Activated CD4-positive, alpha-beta memory T cell treated with anti-CD3 and anti-CD28 coated beads for 36 hours (primary cell): ENCODE measurements at places on chromosomes 2 and 18.
A peak's percentile ranks its signal among the peaks of the same experiment; 100 is the strongest.

DNA sequence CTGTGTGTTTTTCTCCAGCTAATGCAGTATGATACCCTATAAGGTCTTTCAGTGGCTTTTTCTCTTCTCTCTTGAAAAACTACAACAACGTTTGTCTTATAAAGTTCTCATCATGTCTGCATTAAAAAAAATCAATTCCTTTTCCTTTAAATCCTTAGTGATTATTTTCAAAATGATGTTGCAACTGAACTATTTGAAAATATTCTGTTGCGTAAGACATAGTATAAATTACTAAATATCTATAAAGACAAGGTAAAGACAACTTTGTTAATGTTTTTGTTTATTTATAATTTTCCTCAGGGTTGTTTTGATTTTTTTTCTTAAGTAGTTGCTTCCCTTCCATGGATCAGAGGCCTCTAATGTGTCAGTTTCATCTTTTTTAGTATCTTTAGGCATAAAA lies 21.2 kb downstream of the PARD3B start:
- DNase-seq: no peak

GRCh38 chr18:11740461-11740860 lies 51.4 kb downstream of the GNAL start:
- DNase-seq: no peak

- no peak for DNase-seq
Observed at GRCh38 chr18:58842978-58843687, 21.5 kb upstream of the ZNF532 start.

DNA sequence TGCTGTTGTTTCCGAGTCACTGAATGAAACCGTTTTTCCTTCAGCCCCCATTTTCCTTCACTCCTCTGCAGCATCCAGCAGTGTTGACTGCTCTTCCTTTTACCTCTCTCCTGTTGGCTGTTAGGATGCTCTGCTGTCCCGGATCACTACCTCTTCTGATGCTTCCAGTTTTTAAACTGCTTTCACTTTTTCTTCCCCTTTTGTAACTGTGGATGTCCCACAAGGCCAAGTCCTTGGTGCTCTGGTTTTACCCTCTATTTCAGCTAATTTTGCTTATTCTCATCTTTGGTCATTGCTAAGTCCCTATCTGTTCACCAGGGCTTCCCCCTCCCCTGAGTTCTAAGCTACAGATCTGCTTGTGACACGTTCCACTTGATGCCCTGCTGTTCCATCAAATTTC lies 39.4 kb upstream of the MAP4K3 start:
- no peak for DNase-seq

- DNase-seq: no peak
Observed at GRCh38 chr2:126979039-126980003, 80.6 kb downstream of the TEX51 start.

- peak; percentile 12 for DNase-seq
Observed at GRCh38 chr18:5456577-5457461, 87.0 kb downstream of the EPB41L3 start.

DNA sequence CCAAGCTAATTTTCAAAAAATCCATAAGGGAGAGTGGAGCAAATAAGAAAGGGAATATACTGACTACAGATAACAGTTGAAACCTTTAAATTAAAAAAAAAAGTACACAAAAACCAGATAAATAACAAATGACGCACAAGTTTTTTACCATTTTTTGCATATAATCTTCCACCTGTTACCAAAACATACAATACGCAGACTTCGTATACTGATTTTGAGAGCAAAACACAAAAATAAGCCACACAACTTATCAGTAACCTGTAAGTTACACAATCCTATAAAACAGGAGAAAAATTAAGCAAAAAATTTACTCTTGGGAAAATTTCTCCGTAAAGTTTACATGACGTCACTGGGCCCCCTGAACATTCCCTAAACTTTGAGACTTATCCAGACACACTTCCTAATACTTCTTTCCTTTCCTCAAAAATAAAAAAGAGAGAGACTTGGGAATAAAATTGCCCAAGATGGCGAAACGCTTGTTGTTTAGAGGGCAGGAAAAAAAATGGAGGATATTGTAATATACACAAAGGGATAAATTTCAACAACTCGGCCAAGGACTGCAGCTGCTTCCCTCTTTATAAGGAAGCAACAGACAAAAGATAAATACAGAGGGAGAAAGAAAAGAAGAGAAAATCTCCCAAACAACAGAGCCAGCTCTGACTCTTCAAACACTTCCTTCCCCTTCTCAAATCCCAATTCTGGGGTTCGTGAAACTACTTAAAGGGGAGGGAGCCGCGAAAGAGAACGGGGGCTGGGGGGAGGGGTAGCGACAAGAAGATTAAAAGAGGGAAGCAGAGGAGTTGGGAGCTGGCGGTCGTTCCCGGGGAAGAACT lies 1.6 kb downstream of the BAZ2B start:
- no peak for DNase-seq
